ENCODE measurements at places on chromosomes 1 and 21.

DNA sequence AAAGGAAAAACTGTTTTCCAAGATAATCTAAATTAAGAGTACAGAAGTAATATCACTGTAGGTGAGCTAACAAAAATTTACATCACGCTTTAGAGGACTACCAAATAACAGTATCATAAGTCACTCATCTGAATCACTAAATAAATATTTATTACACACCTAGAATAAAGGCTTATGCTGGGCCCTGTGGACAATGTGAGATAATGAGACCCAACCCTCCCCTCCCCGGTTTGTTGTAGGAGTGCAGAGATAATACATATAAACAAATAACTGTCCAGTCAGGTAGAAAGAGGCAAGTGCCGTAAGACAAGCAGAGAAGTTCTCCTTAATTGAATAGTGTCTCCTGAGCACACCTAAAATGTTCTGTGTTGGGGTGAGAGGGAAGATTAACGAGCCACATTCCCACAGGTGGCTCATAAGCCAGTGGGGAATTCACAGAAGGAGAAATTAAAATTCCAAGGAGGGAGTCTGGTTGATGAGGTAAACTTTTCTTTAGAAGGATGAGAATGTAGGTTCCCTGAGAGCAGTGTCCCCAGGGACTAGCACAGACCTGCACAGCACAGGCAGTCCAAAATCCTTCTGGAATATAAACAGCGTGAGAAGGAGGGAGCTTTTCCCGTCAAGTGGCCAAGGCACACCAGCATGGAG, 241.4 kb downstream of the NFIA start:
- DNase-seq = no peak

DNA sequence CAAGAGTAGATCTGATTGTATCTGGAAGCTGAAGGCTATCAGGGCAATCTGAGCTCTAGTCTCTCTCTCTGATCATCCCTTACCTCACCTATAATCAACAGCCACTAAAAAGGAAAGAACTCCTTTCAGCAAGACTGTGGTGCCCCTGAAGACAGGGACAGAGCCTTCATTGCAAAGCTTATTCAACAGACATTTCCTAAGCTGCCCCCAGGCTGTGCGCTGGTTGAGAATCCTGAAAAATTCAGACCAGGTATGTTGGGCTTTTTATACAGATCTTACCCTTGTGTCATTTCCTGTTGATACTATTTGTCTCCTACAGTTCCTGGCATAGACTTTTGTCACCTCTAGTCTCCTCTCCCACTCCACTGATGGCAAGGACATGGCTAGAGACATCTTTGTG, 63.3 kb upstream of the PLA2G4A start:
- no peak for DNase-seq

GRCh38 chr1:150150133-150151021, 661 bp downstream of the PLEKHO1 start:
- DNase-seq = no peak

DNA sequence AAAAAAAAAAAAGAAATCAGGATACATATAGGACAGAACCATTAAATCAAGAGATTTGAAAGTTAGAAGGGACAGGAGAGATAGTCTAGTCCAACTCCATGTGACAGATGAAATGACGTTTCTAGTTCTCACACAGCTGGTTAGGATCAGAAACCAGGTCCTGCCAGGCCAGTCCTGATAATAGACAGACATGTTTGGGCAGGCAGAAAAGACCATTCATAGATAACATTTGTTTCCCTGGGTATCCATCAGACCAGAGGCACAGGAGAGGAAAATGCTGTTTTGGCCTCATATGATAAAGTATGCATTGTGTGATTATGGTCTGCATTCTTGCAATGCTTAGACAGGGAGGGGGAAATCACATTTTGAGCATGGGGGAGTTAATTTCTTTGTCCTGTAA, 29.3 kb downstream of the ZBTB8B start:
- DNase-seq = no peak

- no peak for DNase-seq
Measured at GRCh38 chr21:27129215-27129614, 162.3 kb upstream of the ADAMTS5 start.

DNA sequence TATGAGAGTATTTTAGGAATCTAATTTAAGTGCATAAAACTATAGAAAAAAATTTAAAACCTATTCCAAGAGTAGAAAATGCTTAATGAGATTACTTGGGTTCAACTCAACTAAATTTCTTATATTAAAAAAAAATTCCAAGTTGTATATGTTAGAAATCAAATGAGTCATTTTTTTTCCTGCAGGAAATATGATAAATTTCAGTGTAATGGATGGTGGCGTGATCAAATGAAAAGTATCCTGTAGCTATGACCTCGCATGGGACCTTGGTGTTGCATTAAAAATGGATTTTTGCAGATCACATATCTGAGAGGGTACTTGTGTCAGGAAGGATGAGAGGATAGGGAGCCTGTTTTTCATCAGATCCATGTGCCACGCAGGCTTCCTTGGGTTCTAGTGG, 17.9 kb downstream of the ATP5PO start:
- DNase-seq = no peak

GRCh38 chr1:91120936-91121335, 99.1 kb upstream of the ZNF644 start:
- no peak for DNase-seq

DNA sequence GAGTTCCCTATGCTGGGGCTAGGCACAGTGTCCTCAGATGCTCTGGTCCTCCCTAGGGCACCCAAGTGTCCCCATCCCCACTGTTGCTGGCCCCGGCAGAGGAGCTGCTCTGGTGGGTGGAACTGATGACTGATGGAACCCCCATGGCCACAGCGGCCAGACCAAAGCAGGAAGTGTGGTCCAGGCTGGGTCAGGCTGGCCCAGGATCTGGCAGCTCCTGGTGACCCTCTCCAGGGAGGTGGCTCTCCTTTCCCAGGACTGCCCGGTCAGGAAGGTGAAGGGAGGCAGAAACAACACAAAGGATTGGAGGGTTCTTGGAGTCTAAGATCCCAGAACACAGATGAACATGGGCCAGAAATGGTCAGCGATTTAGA, 1.1 kb downstream of the NKAIN1 start:
- no peak for DNase-seq

GRCh38 chr1:211789641-211790464, 40.7 kb downstream of the LPGAT1 start:
- DNase-seq = no peak

GRCh38 chr21:28283641-28284490, 708.8 kb downstream of the LTN1 start:
- no peak for DNase-seq

GRCh38 chr1:113811156-113811887, 954 bp downstream of the RSBN1 start:
- DNase-seq = no peak

DNA sequence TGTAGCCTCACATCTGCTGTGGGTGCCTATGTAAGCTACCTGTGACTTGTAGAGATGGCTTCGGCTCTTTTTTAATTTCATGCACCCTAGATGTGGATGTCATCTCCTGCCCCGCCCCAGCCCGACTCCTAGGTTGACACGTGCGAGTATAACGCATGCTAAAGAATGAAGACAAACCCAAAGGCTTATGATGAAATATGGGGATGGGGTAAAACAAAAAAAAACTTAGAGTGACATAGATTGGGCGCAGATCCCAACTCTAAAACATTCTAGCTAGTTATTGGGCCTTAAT, 613 bp upstream of the ERO1B start:
- no peak for DNase-seq

DNA sequence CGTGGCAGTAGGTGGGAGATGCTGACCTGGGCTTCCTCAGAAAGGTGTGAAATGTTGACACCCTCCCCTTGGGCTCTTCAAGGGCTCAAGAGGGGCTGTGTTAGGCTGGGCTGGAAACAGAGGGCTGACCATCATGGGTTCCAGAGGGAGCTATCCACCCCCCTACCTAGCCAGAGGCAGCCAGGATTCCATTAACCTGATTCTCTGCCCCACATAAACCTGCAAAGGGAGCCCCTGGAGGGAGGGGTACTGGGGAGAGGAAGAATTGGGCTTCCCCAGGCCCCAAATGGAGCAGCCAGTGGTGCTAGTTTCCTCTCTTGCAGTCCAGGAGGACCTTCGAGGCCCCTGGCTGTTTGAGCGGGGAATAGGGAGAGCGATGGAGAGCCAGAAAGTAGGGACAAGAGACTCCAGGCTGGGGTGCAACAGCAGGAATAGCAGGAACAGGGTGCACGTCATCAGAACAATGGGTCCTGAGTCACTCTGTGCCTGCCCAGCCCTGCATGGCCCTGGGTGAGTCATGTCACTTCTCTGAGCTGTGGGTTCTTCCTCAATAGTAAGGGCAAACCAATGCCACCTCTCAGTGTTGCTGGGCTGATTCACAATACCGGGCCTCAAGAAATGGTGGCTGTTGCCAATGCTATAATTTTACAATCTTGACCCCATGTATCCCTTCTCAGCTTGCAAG, 121.2 kb downstream of the EPHB2 start:
- DNase-seq = no peak

GRCh38 chr21:35491114-35491513, 442.0 kb upstream of the RUNX1 start:
- no peak for DNase-seq

- no peak for DNase-seq
Measured at GRCh38 chr1:63984930-63985290, 211.1 kb downstream of the ROR1 start.

DNA sequence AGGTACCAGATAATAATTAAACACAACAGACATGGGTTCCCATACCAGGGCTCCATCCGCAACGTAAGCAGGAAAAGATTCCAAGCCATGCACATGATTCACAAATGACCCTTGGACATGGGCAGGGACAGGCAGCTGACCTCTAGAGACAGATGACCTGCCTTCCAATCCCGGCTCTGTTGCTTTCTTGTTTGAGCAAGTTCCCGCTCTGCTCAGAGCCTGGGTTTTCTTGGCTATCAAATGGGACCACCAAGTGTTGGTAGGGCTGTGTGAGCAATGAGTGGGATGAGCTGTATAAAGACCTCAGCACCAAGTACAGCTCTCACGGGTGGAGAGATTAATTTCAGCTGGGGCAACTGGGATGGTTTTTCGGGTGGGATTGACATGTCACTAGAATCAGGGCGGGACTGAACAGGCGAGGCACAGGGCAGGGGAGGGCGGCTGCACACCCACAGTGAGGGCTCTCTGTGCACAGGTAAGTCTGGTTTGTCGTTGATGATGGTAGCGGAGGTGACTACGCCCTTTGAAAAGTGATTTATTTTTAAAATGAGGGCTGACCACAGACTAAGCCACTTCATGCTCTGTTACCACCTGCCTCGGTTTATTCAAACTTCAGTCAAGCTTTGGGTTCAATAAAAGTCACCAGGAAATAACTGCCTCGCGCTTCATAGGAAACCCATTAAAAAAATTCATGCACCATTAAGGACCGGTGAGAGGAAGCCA, 57.5 kb upstream of the IFFO2 start:
- DNase-seq = no peak

DNA sequence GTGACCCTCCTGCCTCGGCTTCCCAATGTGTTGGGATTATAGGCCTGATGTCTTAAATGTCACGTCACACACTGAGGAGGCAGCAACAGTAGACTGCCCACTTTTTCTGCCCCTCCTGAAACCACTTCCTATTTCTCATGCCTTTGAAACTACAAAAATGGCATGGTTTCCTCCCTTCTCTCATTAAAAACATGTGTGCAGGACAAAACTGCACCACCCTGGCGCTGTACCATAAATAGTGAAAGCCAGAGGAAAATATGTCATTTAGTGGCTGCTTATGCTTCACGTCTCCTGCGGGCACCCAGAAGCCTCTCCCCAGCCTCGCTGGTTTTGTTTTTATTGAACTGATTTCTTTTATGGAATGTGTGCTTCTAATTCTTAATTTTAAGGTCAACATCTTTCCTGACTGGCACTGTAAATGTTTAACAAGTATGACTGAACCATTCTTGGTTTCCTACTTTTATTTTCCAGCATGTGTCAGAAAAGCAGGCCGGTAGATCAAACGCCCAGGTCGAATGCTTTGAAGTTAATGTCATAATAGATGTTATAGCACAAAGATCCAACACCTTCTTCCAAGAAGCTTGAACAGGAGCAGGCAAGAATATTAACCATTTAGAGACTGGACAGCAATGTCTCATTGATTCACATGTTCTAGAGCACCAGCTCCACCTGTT, 59.6 kb upstream of the C1orf87 start:
- DNase-seq = no peak

GRCh38 chr1:79603843-79604242, 597.3 kb upstream of the ADGRL4 start:
- no peak for DNase-seq

GRCh38 chr1:205313563-205314308, 7.8 kb downstream of the NUAK2 start:
- DNase-seq = no peak

DNA sequence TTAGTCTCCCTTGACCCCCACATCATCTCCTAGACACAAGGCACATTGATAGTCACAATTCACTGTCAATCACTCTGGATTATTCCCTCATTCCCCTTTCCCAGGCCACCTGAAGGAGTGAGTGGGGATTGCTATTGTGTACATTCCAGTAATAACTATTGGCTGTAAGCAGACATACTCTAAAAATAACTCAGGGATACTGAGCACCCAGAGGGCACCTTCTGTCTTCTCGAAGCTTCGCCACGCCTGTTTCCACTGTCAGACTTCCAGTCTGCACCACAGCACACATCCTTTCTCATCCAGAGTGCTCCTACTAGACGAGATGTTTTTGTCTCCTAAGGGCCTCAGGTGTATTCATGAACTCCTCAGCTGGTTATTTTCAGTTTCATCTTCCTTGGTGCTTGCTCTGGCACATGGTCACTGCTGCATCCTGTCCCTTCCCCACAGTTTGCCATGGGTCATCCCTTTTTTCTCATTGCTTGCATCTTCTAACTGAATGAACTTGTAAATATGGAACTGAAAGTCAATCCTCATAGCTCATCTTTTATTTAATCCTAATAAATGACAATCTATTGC, 848 bp upstream of the APOBEC4 start:
- no peak for DNase-seq

GRCh38 chr1:224733027-224733911, 117.2 kb downstream of the CNIH3 start:
- no peak for DNase-seq

GRCh38 chr1:172411791-172412338, 8.6 kb upstream of the C1orf105 start:
- no peak for DNase-seq

All from stimulated activated CD4-positive, alpha-beta T cell treated with anti-CD3 and anti-CD28 coated beads, TNF-alpha, amount 100 ng/mL, for 1 hour (primary cell).